ENCODE measurements at places on chromosomes 3 and 15. TPM values are rescaled to one million over a fixed set of nuclear protein-coding genes. Genes with fewer than 3 reads are reported as not detected.
A peak's percentile ranks its signal among the peaks of the same experiment; 100 is the strongest.

GRCh38 chr3:31579828-31580227, 47.1 kb downstream of the STT3B start:
- no peak for DNase-seq

Gene STAC
- total RNA-seq = 1.2 TPM

DNA sequence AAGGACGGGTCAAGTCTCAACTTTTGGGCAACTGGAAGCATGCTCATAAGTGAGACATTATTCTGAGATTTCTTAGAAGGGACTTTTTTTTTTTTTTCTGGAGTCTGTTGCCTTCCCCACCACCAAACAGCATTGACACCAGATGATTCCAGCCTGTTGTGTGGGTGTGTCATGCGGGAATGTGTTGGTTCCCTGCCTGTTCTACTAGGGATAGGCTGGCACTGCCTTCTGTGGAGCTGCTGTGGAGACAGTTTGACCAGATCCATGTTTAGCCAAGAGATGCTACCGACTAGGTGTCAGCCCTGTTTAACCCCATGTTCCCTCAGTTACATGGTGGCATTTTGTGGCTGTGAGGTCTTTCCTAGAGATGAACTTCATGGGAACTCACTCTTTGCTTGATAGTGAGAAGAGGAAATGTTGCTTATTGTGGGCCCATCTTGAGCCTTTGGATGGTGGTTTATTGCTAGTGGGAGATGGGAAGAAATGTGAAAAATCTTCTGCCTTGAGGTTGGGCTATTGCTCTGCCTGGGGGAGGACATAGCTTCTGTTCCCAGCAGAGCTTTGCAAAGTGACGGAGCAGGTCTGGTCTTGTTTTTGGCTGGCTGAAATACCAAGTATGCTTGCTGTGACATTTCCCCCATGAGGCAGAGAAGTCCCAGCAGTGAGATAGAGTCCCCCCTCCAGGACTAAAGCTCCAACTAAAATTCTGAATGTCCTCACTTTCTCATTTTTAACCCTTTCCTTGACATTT, 31.3 kb downstream of the TRAK1 start:
- no peak for DNase-seq

DNA sequence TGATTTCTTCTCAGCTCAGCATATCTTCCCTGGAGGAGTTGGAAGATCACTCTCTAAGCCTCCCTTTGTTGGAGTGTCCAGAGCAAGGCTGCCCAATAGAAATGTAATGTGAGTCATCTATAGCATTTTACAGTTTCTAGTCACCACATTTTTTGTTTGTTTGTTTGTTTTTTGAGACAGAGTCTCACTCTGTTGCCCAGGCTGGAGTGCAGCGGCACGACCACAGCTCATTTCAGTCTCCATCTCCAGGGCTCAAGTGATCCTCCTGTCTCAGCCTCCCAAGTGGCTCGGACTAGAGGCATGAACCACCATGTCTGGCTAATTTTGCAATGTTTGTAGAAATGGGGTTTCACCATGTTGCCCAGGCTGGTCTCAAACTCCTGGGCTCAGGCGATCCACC, 21.3 kb downstream of the KLHL6 start:
- no peak for DNase-seq

GRCh38 chr3:158483701-158484235, 87.2 kb upstream of the MLF1 start:
- no peak for DNase-seq

- no peak for DNase-seq
These were observed 97.1 kb downstream of the MEX3B start for GRCh38 chr15:81948751-81949150.

DNA sequence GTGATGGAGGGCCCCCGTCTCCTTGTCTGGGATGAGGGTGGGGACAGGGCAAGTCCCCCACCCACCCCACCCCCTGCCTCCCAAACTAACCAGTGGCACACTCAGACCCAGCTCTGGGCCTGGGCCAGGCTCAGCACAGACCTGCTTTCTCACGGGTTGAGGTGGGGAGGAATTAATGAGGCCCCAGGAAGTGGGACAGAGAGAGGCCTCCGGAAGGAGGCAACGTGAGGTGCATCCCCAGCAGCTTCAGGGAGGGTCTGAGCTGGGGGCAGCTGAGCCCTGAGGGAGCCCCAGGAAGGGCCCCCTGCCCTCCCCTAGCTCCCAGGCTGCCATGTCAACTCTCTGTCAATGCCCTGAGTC, 15.0 kb upstream of the GNAI2 start:
- DNase-seq = no peak

DNA sequence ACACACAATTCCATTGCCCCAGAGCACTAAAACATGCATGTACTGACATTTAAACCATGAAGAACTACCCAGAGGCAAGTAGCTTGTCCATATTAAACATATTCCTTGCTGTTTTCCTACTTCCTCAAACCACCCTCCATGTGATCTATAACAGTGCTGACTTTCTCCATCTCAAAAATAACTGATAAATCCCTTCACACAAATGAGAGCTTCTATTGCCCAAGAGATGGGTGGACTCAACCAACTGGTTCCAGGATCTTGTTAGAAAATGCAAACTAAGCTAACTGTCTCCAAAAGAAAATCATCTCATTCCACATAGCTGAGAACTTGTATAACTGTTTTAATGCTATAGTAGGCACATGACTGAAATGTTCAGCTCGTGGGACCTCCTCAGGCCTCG, 29.6 kb downstream of the DCLK3 start:
- DNase-seq = no peak

DNA sequence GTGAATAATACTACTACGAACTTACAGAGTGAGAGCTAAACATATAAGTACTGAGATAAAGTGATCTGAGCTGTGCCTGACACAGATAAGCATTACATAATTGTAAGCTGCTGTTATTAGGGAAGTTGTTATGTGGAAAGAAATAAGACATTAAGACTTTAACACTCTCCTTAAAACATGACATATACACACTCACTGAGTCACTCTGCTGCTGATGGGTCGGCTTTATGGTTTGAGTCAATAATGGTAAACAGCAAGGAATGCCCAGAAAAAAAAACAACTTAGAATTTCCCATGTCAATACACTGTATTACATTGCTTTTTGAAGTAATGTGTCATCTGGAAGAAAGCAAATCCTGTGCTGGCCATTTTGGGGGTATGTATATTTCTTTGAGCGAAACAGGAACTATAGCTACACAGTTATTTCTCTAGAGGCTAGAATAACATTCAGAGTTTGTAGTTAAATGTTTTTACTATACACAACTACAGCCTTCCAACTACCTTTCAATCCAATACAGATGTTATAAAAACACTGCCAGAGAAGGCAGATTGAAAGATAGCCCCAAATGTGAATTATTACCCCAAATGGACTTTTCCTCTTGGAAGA, 22.8 kb upstream of the SPRED1 start:
- DNase-seq = no peak

DNA sequence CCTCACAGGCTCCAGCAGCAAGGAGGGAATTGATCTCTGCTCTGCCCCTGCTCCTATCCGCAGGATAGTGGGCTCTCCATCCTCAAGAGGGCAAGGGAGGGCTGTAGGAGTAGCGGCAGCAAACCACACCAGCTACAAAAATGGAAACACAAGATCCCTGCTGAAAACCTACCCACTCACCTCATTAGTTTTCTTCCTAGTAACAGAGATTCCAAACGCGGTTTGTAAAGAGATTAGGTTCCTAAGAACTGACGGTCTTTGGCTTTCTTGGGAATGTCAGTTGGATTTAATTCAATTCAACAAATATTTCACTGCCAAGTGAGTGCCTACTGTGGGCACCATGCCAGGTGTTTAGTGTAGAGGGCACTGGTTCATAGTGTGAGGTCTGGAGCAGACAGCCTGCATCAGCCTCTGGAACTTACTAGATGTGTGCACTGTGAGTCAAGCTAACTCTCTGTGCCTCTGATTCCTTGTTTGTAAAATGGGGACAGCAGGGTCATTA, 84.7 kb downstream of the MRPL46 start:
- no peak for DNase-seq

GRCh38 chr15:44812029-44812517, 75.7 kb downstream of the TRIM69 start:
- no peak for DNase-seq

DNA sequence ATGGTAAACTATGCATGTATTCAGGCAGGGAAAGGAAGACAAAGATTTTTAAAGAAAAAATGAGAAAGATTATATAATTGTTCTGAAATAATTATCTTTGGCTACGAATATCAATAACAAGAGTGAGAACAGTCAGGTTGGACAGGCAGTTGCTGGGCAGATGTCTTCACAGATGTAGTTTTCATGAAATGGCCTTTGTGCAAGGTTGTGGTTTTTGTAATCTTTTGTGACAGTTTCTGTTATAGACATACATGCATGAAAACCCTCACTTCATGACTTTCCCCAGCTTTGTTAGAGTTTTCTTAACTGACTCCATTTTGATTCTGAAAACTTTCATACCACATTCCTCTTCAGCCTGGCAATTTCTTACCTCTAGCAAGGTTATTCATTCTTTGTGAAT, 34.9 kb upstream of the SLC25A36 start:
- no peak for DNase-seq

DNA sequence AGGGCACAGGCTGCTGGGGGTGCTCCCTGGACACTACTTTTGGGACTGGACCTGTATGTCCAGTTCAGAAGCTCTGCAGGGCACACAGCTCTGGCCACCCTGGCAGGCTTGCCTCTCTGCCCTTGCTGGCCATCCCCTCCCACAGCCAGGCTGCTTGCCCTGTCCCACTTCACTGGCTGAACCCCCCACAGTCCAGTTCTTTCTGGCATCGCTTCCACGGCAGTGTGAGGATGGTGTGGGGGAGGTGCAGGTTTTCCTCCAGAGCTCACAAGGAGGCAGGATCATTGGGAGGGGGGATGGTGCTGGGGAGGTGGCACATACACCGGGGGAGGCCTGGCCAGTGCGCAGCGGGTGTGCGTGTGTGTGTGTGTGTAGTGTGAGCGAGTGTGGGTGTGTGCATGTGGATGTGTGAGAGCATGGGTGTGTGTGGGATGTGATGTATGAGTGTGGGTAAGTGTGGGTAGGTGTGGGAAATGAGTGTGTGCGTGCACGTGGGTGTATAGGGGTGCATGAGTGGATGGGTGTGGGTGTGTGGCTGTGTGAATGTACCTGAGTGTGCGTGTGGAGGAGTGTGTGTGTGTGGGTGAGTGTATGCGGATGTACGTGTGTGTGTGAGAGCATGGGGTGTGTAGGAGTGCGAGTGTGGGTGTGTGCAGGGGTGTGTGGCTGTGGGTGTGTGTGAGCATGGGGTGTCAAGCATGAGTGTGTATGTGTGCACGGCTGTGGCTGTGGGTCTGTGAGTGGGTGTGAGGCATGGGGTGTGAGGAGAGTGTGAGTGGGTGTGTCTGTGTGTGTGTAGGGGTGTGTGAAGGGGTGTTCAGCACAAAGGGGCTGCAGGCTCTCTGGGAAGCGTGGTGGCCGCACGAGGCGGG, 155.2 kb downstream of the NSMCE3 start:
- DNase-seq = no peak

Gene UQCRC1
- total RNA-seq = 221 TPM

GRCh38 chr3:4755566-4755965, 223.7 kb upstream of the BHLHE40 start:
- no peak for DNase-seq

DNA sequence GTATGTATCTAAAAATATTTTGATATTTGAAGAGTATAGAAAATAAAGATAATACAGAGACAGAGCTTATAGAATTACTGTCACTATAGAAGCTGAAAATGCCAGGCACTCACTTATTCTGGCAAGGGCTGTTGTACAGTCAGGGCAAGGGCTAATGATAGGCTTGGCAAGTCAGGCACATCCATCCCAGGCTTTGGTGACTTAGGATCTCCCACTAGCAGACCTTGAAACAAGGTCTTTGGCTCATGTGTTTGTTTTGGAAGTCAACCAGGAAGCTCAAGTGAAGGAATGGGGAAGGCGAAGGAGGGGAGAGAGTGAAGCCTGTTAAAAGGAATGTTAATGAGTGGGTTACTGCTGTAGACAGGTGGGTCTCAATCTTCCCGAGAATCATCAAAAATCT, 199.1 kb upstream of the SUCLG2 start:
- DNase-seq = no peak

Gene CPEB1
- total RNA-seq = 1.5 TPM

DNA sequence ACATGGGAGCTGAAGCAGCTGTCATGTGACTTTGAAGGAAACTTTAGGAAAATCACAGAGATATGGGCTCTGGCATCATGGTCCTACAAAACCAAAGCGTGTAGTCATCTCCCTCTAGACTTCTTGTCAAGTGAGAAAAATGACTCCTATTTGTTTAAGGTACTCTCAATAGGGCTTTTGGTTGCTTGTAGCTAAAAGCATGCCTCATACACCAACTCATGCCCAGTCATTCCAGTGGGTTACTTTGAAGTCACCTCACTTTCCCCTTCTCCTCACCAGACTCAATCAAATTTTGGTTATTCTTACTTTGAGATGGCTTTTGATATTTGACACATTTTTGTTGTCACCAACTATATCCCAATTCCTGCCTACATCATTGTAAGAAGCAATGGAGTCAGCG, 81.6 kb downstream of the BOC start:
- DNase-seq = no peak

DNA sequence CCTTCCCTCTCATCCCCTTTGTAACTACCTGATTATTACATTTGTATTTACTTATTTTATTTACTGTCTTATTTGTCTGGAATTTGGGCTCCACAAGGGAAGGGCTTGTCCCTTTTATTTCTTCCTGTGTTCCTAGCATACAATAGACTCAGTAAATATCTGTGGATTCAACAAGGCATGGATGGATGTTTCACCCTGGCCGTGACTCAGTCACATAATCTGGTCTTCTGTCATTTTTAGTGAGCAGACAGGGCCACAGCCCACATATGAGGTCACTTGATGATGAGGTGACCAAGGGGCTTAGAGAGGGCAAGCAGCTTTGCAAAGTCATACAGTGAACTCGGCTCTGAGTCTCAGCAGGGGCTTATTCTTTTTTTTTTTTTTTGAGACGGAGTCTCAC, 7.8 kb upstream of the DAG1 start:
- DNase-seq = peak; percentile 60

Gene TMEM42
- total RNA-seq = 16.9 TPM

GRCh38 chr15:85313339-85313738, 67.1 kb upstream of the AKAP13 start:
- no peak for DNase-seq

Gene ECE2
- total RNA-seq = 0.11 TPM

DNA sequence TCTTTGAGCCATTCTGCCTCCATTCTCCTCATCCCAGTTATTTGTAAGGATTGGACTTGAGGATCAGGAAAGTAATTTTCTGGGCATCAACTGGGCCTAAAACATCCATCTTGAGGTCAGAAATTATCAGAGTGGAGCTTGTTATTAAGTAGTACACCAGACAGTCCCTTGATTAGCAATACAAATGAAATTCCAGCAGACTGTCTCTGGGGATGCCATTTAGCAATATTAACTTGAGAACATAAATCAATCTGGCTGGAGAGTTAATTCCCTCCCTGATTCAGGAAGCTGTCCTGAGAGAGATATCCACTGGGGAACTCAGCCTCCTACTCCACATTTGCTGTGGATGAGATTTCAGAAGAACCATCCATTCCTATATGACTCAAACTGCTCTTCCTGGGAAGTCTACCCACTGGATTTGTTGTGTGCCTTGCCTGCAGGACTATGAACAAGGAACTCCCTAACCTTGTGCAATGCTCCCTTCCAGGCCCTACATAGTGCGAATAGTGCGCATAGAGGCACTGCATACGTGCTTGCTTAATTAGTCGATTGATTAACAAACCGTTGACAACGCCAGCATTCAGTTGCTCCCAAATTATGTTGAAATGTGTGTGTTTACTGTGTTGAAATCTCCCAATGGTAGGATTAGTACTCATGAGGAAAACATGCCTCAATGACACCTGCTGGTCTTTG, 36.1 kb upstream of the MTMR14 start:
- no peak for DNase-seq

Gene TRANK1
- 9.0 TPM for total RNA-seq
